Fibroblast of villous mesenchyme (primary cell): ENCODE measurements at places on chromosomes 7 and 10. TPM values are rescaled to one million over a fixed set of nuclear protein-coding genes. Genes with fewer than 3 reads are reported as not detected.

- DNase-seq = no peak
Observed at GRCh38 chr7:100455206-100455605, 8.9 kb downstream of the SPACDR start.

GRCh38 chr10:127939786-127940330 lies 33.0 kb downstream of the PTPRE start:
- DNase-seq = no peak

DNA sequence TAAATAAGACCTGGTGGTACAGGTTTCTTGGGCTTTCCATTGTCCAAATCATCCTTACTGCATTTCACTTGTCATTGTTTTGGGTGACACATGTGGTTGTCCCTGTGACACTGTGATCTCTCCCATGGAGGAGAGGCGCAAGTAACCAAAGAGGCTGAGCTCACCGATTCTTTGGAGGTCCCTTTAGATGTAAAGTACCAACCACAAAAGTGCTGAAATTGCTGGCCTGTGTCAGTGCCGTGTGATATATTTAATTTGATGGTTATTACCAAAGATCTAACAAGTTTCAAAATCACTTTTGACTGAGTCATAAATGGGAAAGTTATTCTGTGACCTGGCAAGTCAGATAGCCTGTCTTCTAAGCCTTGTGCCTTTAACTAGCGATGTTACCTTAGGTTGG lies 19.4 kb downstream of the MCM10 start:
- DNase-seq = no peak

GRCh38 chr10:43616697-43617370 lies 10.6 kb downstream of the ZNF485 start:
- no peak for DNase-seq

- no peak for DNase-seq
Observed at GRCh38 chr10:116961406-116962251, 43.4 kb downstream of the SHTN1 start.

DNA sequence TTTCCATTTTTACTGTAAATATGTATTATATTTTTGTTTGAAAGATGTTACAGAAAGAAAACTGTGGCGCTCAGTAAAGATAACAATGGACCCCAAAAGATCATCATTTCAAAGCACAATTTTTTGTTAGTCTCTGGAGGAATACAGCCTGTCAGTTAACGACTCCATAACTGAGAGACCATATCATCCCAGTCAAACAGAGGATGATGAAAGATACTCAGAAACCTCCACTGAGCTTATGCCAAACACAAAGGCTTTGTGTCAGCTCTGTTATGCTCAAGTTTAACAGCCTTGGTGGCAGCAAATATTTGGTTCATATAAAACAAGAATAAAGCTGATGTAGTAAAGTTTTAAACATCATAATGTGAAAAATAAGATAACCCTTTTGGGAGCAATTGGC lies 345.1 kb downstream of the NXPH1 start:
- DNase-seq = no peak

Gene OAT
- 164 and 224 TPM in 2 replicates for total RNA-seq

Gene TACC2
- 5.6 and 9.3 TPM in 2 replicates for total RNA-seq

Gene AKR1C2
- total RNA-seq = 1.6 and 5.2 TPM in 2 replicates

Gene RHEB
- total RNA-seq = 52.2 and 79.5 TPM in 2 replicates
